Adipocyte (in vitro differentiated cells): ENCODE measurements at places on chromosomes 4 and X.

- DNase-seq, result no peak
These were observed 152.5 kb downstream of the CCNG2 start for GRCh38 chr4:77309496-77309895.

DNA sequence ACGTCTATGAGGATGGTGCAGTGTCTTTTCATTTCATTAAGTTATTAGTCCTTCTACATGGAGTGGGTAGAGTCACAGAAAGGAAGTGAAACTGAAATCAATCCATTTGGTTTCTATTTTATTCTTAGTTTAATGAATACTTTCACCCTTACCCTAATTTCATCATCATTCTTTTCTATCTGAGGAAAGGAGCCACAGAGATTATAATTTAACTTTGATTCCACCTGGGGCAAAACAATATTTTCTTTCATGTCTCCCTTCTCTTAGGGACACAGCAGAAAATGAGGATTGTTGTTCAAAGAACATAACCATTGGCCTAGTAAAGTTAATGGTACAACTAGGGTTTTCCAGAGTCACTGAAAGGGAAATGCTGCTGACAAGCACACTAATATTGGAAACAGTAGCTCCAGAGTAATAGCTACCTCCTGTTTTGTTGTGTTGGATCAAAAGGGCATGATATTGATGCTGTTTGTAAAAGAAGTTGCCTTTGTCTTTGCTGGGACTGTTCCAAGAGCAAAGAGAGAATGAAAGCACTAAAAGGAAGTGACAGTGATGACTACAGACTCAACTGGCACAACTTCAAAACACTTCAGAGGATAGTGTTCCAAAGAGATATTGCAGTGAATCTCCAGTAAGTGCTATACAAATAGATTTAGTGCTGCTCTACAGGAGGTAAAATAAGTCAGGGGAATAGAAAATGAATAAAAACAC lies 247.1 kb upstream of the PITX2 start:
- DNase-seq, result peak; percentile 26

DNA sequence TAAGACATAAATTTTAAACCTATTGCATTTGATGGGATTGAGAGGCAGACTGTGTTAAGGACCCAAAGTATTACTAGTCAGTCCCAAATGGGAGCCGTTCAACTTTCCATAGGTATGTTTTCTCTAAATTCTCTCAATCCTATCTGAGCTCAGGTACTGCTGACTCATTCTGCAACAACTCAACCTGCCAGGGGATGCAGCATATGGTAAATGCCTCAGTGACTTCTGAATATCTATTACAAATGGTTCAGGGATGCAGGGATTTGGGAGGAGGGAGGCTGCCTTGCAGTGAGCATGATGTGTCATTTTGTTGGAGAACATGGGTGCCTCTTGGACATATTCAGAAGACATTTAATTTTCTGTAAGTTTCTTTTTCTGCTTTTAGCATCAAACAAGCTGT lies 97.3 kb downstream of the HDAC8 start:
- DNase-seq, result no peak

DNA sequence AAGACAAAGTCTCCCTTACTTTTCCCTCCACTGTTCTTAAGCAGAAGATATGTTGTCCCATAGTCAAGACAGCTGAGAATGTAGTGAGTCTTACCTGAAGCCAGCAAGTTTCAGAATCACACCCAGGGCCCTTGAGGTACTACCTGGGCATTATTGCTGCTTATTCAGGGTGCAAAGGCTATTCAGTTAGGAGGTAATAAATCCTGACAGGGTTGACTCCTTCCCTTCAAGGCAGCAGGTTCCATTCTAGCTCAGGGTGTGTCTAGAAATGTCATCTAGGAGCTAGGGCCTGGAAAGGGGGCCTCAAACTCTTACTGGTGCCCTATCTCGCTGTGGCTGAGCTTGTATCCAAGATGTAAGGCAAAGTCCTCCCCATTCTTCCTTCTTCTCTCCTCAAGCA lies 259.0 kb downstream of the FAT4 start:
- DNase-seq, result no peak

- no peak for DNase-seq
These were observed 107.1 kb upstream of the ADRA2C start for GRCh38 chr4:3659131-3659530.

DNA sequence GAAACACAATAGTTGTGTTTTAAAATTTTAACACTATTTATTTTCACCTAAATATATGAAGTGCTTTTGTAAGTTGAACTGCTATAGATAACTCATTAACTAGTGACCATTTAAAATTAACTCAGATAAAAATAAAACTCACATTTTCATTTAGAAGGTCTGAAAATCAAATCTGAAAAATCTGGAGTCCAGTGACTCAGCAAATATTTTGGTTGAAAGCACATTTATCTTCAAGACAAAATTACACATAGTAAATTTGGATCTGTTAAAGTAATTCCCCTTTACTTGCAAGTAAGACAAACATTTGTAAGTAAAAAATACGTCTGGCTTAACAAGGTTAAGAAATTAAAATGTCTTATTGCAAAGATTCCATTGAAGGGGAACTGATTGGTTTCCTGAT lies 589.1 kb downstream of the TRIML1 start:
- peak; percentile 44 for DNase-seq

DNA sequence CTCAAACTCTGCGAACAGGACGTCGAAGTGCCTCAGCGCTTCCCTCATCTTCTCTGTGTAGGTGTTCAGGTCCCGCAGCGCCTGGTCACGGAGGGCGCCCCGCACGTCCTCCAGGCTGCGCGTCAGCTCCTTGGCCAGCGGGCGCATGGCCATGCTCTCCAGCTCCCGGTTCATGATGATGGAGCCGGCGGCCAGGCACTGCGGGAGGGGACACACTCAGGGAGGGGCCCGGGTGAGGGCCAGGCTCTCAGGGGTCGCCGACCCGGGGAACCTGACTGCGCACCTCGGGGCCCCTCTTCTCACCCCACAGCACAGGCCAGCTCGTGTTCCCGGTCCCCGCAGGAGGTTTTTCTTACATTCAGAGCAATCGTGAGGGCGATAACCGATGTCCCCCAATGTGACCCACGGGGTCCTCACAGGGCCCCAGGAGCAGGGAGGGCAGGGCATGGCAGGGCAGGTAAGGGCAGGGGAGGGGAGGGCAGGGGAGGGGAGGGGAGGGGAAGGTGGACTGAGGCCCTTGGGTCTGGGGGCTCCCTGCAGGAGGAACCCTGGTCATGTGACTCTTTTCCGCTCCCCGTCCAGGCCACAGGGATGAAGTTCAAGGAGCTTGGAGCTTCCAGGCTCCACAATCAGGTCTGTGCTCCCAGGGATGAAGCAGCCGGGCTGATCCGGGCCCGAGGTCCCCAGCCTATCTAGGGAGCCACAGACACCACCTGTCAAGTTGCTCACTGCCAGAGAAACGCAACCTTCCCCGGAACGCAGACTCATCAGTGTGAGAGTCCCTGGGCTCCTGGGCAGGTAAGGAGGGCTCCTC lies 77.8 kb upstream of the MXD4 start:
- DNase-seq, result no peak

DNA sequence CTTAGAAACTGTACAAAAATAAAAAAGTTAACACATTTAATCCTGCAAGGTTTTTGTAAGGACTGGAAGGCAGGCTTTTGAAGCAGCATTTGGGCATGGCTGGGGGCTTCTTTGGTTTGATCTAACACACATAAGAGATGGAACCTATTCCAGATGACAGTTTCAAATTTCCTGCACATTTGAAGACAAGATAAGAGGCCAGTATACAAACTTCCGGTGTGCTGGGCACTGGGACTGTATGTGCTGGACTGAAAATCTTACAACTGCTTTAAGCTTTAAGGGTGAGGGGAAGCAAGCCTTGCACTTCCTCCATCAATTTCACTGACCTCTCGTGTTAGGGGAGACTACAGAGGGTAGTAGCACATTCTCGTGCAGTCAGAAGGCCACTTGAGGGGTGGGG lies 122.9 kb downstream of the AMMECR1 start:
- no peak for DNase-seq

DNA sequence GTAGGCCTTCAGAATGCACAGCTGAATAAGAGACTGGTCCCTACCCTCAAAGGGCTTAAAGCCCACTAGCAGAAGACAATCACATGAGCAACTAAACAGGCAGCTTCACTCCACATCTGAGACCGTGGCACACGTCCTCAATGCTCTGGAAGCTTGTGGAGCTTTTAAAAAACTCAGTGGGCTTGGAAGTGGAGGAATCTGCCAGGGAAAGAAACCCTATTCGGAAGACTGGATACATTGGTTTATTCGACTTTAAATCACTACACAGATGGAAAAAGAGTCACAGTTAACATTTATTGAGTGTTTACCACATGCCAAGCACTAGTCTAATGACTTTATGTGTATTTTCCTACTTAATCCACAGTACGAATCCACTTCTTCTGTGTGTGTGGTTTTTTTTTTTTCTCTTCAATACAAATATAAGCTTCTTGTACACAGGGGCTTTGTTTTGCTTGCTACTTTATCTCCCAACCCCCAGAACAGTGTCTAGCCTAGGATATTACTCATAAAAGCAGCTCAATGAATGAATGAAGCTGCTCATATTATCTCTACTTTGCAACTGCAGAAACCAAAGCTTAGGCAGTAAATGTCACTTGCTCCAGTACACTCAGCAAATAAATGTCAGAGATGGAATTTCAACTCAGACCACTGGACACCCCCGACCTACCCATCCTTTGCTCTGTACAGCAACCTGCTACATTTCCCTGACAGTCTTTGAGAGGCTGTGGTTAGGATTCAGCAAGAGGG lies 137.7 kb downstream of the LDB2 start:
- DNase-seq, result no peak

- DNase-seq, result no peak
These were observed 2.3 kb upstream of the HTATSF1 start for GRCh38 chrX:136495043-136495442.

- DNase-seq, result peak; percentile 71
These were observed 95.2 kb upstream of the RPS6KA3 start for GRCh38 chrX:20361890-20362262.

- DNase-seq, result peak; percentile 80
These were observed 115.1 kb downstream of the PPP3CA start for GRCh38 chr4:101232074-101232776.
